ENCODE measurements at places on chromosomes 4 and X.

DNA sequence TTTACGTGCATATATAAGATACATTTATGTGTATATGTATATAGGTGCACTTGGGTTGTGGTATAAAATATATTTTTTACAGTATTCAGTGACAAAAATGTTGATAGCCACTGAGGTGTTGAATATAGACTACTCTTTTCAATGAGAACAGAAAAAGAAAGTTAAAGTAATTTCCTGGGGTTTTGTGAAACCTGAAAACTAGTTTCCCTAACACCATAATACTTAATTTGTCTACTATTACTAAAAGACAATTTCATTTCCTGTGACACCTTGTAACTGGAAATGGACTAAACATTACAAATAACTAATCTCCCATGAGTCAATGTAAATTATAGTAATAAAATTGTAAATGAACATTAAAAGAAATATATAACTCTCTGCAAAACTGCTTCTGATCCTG, 32.0 kb upstream of the MAP9 start:
- DNase-seq = no peak

DNA sequence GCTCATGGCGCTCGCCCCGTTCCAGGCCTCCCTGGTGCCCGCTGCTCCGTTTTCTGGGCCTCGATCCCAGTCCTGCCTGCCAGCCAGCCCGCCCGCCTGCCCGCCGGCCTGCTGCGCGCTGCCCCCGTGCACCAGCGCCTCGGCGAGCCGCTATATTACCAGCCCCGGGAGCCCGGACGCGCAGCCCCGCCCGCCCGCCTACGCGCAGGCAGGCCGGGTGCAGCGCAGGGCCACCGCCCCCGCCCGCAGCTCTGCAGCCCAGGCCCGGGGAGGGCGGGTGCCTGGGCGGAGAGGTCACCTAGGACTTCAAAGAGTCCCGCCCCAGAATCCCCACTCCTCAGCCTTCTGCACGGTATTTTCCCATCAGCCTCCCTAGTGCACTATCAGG, at the start of gene MAOB:
MAOB (minus strand) TSS at position 157 of the 388 bp plus-strand sequence; CDS start at position 6, 151 bp downstream.
- no peak for DNase-seq

DNA sequence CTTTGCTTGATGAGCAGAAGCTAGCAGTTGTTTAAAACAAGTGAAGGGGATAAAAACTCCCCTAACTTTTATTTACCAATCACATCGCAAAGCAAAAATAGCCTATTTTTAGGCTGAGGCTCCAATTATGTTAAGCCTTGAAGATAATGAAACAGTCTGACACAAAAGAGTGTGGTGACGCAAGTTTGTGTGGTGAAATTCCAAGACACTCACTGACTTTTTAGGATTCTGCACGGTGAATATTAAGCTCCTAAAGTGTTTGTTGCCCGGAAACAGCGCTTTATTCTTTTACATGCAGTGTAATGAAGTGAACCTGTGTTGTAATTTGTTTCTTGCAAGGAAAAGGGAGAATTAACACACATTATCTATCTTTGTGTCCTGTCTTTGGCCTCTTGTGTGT, 74.8 kb downstream of the POLA1 start:
- no peak for DNase-seq

- DNase-seq = no peak
Measured at GRCh38 chrX:2974961-2975360, 31.4 kb upstream of the ARSH start.

DNA sequence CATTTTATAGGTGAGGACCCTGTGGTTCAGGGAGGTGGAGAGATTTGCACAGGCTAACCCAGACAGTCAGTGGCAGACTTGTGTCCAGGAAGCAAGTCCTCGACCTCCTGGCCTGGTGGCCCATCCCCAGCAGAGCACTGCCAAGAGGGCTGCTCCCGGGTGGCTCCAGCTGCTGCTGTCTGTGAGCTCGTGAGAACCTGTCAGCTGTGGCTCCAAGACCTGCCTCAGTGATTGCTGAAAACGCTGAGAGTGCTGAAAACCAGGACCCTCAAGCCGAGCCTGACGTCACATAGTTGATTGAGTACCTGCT, 74.2 kb downstream of the RTL9 start:
- DNase-seq = no peak

DNA sequence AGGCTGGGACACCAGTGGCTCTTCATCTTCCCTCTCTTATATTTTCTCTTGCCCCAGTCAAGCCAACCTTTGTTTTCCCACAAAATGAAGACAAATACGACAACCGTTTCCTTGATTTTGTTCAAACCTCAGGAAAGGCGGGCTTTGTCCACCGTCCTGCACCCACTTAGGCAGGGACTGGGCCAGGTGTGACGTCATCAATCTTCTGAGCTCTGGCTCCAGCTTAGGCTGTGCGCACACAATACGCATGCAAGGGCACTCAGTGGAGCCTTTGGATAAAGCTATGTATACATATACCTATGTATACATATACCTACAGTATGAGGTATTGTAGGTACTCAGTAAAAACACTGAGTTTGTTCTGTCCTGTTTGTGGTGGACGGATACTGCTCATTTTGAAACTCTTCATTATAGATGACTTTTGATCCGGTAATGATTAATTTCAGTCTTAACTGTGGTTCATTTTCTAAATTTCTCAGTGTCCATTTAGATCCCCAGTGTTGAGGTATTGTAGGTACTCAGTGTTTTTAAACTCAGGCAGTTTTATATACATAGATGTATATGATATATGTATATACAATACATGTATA, 194.9 kb downstream of the MGST2 start:
- DNase-seq = no peak

DNA sequence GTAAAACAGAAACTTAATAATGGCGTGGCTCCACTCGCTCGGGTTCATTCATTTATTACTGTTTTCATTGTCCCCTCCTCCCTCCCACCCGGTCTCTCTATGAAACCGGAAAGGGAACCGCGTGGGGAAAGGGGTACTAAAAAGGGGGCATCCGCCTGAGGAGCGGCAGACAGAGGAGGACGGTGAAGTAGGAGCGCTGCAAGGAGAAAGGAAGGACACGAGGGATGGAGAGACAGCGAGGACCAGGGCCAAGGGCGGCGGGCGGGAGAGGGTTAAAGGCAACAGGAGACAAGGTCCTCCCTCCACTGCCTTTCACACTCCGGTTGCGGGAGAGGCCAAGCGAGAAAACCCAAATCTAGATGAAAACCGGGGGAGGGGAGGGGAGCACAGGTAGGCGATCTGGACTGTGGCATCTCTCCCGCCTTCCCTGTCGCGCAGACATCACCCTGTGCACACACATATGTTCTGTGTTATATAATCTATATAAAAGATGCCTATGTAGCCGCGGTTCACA, 829 bp downstream of the ELOVL6 start:
- peak; percentile 18 for DNase-seq
